Hippocampal formation (tissue), 2 donors: ENCODE measurements at places on chromosomes 5 and 9.
A peak's percentile ranks its signal among the peaks of the same experiment; 100 is the strongest.

- no peak for DNase-seq
Measured at GRCh38 chr5:60960591-60960990, 15.6 kb downstream of the NDUFAF2 start.

DNA sequence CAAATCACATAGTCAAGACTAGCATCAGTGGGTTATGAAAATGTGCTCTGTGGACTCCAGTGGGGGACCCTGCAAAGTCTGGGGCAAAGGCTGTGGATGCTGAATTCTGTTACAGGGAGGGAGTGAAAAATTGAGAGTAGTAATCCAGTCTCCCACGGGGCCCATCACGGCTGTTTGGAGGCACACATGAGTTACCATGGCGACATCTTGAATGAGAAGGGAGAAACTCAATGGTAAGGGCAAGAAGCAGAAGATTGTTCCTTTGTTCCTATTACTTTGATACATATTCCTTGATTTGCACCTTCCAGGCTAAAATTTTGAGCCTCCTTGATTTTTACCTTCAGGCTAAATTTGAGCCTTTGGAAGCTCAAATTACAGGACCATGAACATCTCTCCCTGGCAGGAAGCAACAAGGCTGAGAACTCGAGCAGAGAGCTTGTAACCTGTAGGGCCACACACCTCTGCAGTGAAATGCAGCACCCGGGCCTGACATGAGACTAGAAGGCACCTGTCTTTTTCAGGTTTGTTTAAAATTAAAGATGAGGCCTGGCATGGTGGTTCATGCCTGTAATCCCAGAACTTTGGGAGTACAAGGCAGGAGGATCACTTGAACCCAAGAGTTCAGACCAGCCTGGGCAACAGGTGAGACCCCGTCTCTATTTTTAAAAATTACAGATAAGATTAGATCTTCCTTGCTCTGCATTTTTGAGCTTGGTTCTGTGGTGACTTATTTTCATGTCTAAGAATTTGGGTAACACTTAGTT, 31.0 kb upstream of the ZFR start:
- no peak for DNase-seq

- DNase-seq: no peak
Measured at GRCh38 chr9:98885575-98886295, 58.0 kb upstream of the COL15A1 start.

- peak; percentile 28 for DNase-seq
Measured at GRCh38 chr9:38160613-38161215, 91.7 kb upstream of the SHB start.

DNA sequence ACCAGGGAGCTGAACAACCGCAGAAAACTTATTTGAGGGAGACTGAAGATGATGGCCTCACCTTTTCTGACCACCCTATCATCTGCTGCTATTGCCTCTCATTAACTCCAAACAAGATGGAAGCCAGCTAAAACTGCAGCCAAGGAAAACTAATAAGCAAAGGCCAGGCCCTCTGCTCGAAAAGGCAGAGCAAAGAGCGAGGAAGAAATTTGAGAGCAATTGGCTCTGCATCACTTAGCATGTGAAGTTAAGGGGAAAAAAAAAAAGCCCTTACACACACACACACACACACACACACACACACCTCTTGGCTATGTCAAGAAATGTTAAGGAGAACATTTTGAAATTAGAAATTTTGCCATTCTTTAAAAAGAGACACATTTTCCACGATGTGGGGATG, 228.1 kb upstream of the CYLC2 start:
- no peak for DNase-seq

- DNase-seq: no peak
Measured at GRCh38 chr9:10855847-10856246, 243.0 kb upstream of the PTPRD start.

GRCh38 chr9:354453-354852, 139.8 kb downstream of the DOCK8 start:
- DNase-seq: no peak

GRCh38 chr5:6273090-6273735, 105.1 kb downstream of the MED10 start:
- no peak for DNase-seq

GRCh38 chr5:72145348-72145747, 38.1 kb downstream of the MAP1B start:
- no peak for DNase-seq

DNA sequence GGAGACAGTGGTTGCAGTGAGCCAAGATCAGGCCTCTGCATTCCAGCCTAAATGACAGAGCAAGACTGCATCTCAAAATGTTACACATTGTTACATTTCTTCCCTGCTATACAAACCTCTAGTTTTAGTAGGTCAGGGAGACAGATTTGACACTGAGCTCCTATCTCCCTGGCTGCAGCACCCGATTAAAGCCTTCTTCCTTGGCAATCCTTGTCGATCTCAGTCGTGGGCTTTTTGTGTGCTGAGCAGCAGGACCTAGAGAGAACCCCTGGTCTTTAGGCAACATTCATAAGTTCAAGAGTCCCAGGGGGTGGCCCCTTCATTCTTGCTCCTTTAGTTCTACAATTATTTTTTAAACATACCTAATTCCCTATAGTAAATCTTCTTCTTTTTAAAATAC, 13.0 kb downstream of the SERINC5 start:
- DNase-seq: no peak

DNA sequence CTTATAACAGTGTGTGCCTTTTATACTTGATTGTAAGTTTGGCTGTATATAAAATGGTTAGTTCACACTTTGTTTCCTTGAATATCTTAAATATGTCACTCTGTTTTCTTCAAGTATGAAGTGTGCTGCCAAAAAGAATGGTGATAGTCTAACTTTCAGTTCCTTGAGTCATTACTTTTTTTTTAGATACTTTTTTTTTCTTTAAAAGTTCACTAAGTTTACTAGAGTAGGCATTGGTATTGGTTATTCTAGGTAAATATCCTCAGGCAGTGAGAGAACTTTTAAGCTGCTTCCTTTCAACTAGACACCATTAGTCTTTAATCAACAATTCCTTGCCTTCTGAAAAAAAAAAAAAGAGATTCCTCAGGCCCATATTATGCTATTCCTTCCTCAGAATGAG, 41.9 kb downstream of the SPEF2 start:
- no peak for DNase-seq

DNA sequence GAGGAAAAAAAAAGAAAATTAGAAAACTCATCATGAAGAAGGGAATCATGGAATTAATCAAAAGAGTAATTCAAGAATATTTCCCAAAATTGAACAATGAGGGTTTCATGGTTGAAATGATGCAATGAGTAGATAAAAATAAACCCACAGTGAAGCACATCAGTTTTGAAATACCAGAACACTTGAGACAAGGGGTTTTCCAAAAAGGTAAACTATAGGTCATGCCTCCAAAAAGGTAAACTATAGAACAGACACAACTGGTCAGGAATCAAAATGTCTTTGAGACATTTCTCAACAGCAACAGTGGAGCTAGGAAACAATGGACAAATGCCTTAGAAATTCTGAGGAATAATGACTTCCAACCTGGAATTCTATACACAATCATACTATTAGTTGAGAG, 60.2 kb upstream of the PCSK5 start:
- DNase-seq: no peak

DNA sequence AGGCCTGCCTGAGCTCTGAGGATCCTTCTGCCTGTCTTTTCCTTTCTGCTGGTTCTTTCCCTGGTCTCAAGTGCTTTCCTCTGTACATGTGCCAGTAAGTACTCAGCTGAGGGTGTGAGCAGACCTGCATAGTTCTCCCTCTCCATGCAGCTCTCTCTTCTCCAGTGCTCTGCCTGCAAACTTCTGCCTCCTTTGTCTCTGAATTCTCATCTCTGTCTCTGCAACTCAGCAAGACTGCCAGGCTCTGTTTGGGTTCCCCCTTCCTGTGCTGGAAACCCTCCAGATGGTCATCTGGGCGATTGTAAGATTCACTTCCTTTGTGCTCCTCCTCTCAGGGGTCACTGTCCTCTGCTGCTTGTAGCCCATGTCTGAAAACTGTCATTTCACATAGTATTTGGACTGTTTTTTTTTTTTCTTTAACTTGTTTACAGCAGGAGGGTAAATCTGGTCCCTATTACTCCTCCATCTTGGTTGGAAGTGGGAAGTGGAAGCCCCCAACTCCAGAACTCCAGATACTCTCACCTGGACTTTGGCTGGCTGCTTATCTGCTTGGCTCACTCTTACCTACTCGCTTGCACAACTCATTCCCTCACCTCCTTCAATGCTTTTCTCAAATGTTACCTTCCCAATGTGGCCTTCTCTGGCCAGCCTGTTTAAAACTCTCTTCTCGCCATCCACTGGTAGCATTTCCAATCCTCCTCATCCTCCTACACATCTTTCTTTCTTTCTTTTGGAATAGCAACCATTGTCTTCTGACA, 175.3 kb upstream of the TBC1D2 start:
- DNase-seq: peak; percentile 27

- no peak for DNase-seq
Measured at GRCh38 chr9:2677915-2678889, 39.1 kb upstream of the KCNV2 start.

GRCh38 chr9:27726244-27727081, 153.2 kb upstream of the C9orf72 start:
- peak; percentile 79 for DNase-seq

- no peak for DNase-seq
Measured at GRCh38 chr9:109956717-109957440, 176.9 kb downstream of the PALM2AKAP2 start.

DNA sequence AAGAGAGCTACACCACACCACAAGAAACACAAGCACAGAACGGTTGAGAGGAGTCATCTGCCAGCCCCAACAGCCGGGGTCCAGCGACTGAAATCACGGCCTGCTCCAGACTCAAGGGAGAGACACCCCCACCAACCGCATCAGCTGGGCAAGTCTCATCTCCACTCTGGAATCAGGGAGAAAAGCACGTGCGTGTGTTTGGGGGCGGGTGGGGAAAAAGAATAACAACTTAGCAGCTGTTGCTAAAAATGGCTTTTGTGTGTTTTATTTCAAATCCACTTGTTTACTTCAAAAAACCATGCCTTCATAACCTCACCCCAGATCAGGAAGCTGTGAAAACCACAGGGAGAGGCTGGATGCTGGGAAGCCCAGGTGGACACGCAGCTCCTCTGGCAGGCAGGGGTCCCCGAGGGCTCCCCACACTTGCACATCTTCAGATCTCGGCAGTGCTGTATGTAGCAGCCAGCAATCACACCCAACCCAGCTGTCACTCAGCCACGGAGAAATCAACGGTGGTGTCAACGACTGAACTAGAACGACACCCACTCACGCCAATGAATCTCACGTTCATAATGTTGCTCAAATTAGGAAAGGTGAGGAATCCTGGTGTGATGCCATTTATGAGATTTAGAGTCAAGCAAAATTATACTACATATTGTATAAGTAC, 19.0 kb downstream of the PNPLA7 start:
- no peak for DNase-seq

DNA sequence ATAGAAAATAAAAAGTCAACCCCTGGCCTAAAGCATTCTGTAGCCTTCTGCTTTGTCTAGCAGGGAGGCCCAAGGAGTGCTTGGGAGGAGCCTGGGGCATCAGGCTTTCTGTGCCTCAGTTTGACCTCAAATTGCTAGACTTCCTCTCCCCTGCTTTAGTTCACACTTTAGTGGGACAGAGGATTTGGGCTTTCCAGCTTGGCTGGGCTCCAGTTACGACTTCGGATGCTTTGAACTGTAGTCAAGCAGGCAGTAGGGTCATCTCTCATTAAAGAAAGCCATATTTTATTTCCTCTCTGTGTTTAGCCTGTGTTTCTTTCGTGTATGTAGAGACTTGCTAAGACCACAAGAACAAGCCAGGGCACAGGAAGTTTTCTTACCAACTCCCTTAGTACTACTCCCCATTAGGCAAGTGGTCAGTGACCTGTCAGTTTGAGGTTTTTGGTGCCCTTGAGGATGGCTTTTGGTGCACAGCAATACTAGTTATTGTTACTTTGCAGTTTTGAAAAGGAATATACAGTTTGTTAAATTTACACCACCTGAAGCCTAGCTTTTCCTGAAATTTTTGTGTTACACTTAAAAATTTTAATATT, 334.7 kb downstream of the NDUFS4 start:
- no peak for DNase-seq

DNA sequence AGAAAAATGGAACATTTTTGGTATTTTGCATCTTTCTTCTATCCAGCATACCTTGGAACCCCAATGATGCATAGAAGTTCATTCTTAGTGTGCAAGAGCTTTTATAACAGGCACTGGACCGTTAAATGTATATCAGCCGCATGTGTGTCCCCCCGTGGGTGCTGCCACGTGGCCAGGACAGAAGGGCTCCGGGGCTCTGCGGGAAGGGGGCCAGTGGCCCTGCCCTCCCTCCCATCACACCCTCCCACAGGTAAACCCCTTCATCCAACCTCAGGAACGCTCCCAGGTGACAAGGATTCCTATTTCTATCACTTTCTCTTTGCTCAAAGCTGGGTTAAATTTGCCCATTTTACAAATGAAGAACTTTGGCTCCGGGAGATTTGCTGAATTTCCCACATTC, 393.4 kb upstream of the IRX4 start:
- DNase-seq: no peak

GRCh38 chr9:17509151-17509550, 69.7 kb upstream of the SH3GL2 start:
- DNase-seq: no peak

DNA sequence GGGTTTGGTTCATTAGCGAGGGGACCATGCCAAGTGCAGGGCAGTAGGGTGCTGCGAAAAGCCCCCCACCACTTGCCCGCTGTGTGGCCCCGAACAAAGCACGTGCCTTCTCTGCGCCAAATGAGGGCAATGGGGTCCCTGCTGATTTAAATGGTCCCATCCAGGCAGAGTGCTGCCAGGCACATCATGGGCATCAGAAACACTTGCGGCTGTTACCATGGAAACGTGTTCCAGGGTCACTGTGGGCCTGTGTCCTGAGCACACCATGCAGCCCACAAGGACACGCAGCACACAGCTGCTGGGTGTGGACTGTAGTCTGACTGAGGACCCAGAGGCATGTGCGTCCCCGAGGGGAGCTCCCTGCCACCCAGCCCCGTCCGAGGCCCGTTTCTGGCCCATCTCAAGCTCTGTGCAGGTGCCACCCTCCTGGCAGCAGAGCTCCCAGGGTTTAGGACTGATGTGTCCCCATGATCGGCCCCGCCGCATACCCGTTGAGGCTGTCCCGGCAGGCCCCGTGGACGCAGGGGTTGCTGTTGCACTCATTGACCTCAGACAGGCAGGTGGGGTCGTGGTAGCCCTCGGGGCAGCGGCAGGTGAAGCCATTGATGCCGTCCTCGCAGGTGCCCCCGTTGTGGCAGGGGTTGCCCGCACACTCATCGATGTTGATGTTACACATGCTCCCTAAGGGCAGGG, 31.3 kb upstream of the SEC16A start:
- DNase-seq: peak; percentile 27
